ENCODE measurements at places on chromosomes 2 and 18. TPM values are rescaled to one million over a fixed set of nuclear protein-coding genes. Genes with fewer than 3 reads are reported as not detected.

DNA sequence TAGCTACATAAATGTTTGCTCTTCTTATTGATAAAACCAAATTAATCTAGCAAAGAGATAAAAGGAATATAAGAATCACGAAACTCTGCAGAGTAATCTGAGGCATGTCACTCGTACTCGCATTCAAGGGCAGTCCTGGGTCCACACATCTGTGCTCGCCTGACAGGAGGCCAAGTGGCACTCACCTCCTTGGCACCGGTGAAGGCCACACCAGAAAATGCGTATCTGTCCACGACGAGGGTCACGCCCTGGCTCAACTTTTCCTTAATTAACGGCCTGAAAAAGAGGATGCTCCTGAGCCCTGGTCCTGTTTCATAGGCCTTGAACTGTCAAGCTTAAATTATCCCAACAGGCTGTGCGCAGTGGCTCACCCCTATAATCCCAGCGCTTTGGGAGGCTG, 6.6 kb downstream of the DTYMK start:
- peaks cover 10% of the 10 kb centered on the region for H3K4me1 ChIP-seq
- H3K27ac ChIP-seq: no peak overlapping the region
- no peaks in the 10 kb centered on the region for H3K27me3 ChIP-seq
- no peak for DNase-seq
- H3K4me3 ChIP-seq: no peak overlapping the region
- peaks cover 5% of the 10 kb centered on the region for H3K36me3 ChIP-seq

DNA sequence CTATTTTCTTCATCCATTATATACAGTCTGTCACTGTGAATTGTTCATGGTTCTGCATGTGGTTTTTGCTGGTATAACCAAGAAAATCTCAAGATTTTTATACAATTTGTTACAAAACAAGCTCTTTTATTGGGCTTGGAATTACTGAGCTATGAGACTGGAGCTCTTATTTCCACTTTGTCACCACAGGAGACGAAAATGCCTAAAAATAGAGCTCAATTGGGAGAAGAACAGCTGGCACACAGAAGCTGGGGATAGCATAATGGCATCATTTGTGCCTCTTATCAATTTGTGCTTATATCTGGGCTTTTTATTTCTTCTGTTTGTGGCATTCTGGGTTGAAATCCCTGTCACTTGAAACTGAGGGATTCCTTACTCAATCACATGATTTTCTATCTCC, 219.1 kb downstream of the CALCRL start:
- DNase-seq: no peak
- no peaks in the 10 kb centered on the region for H3K27me3 ChIP-seq
- no peaks in the 10 kb centered on the region for H3K4me1 ChIP-seq

- H3K4me1 ChIP-seq: no peaks in the 10 kb centered on the region
- H3K27me3 ChIP-seq: no peaks in the 10 kb centered on the region
- no peak for DNase-seq
- no peak overlapping the region for H3K4me3 ChIP-seq
- no peaks in the 10 kb centered on the region for H3K36me3 ChIP-seq
These were observed 27.8 kb downstream of the MBD5 start for GRCh38 chr2:148048475-148049221.

GRCh38 chr18:57651914-57652313, 30.3 kb upstream of the NARS1 start:
- no peak overlapping the region for H3K27ac ChIP-seq
- peaks cover 14% of the 10 kb centered on the region for H3K4me1 ChIP-seq
- H3K27me3 ChIP-seq: no peaks in the 10 kb centered on the region
- H3K36me3 ChIP-seq: peaks cover 4% of the 10 kb centered on the region

DNA sequence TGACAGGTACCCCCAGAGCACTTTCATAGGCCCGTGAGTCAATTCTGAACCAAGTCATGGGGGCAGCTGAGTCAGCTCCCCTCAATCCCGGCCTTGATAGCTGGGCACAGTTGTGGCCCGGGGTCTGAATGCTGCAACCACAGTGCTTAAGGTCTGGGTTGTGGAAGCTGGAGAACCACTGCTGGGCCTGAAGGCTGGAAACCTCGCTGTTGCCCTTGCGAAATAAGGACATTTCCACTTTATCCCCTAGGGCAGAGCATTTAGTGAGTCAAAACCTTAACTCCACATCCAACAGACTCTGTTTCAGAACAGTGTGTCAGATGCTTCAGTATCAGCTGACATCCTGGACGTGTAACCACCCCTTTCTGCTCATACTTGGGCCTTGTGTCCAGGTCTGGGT, 58.6 kb downstream of the SP110 start:
- H3K4me1 ChIP-seq: no peaks in the 10 kb centered on the region
- H3K4me3 ChIP-seq: no peak overlapping the region
- H3K27ac ChIP-seq: no peak overlapping the region
- DNase-seq: no peak
- H3K27me3 ChIP-seq: no peaks in the 10 kb centered on the region

DNA sequence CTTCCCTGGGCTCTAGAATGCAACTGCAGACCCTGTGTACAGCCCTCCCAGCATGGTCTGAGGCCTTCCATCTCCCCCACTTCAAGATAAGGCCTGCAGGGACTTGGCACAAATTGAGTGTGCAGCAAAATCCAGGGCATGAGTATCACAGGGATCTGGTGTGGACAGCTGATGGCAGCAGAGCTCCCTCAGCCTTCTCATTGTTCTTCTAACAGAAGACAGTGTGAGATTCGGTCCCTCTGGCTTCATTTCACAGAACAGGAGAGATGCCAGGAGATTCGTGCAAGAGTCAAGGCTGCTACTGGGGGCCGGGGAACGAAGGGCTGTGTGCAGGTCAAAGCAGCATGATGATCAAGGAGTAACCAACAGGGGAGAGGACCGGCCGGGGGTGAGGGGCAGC, 85.8 kb downstream of the UXS1 start:
- no peak overlapping the region for H3K27ac ChIP-seq
- H3K36me3 ChIP-seq: no peaks in the 10 kb centered on the region
- H3K4me1 ChIP-seq: peaks cover 18% of the 10 kb centered on the region
- no peaks in the 10 kb centered on the region for H3K27me3 ChIP-seq

DNA sequence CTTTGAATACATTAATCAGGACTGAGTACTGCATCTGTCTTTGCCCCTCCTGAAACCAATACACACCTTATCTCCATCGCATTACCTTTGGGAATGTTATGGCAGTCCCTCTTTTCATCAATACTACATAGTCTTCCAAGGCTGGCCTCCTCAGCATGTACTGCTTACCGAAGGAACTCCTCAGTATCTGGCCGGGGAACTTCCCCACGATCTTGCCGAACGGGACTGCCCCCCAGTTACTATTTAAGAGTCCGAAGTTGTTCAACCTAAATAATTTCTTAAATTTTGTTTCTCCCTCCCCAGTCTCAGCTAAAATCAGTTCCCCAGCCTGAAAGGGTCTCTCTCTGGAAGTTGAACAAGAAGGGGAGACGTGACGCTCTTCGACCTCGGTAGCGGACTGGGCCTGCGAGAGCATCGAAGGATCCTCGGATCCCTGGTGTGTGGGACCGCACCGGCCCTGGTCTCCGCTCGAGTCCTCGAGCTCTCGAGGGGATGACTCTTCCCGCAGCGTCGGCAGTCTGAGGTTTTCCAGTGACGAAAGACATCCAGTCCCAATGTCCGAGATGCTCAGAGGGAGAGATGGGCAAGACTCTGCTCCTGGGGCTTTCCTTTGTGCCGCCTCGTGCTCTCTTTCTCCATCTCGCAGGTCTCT, 489 bp downstream of the TRMT61B start:
- peak overlapping the region; percentile 81 for H3K4me3 ChIP-seq
- H3K27ac ChIP-seq: peak overlapping the region; percentile 85
- H3K27me3 ChIP-seq: no peaks in the 10 kb centered on the region
- peaks cover 17% of the 10 kb centered on the region for H3K4me1 ChIP-seq

GRCh38 chr2:76984359-76984758, 537.8 kb downstream of the LRRTM4 start:
- no peak overlapping the region for H3K4me3 ChIP-seq
- no peaks in the 10 kb centered on the region for H3K36me3 ChIP-seq
- H3K27me3 ChIP-seq: no peaks in the 10 kb centered on the region
- no peaks in the 10 kb centered on the region for H3K4me1 ChIP-seq
- no peak overlapping the region for H3K27ac ChIP-seq

GRCh38 chr18:5693699-5694294, 150.0 kb upstream of the EPB41L3 start:
- H3K4me3 ChIP-seq: no peak overlapping the region
- DNase-seq: no peak
- no peaks in the 10 kb centered on the region for H3K4me1 ChIP-seq
- H3K27ac ChIP-seq: no peak overlapping the region
- no peaks in the 10 kb centered on the region for H3K36me3 ChIP-seq

DNA sequence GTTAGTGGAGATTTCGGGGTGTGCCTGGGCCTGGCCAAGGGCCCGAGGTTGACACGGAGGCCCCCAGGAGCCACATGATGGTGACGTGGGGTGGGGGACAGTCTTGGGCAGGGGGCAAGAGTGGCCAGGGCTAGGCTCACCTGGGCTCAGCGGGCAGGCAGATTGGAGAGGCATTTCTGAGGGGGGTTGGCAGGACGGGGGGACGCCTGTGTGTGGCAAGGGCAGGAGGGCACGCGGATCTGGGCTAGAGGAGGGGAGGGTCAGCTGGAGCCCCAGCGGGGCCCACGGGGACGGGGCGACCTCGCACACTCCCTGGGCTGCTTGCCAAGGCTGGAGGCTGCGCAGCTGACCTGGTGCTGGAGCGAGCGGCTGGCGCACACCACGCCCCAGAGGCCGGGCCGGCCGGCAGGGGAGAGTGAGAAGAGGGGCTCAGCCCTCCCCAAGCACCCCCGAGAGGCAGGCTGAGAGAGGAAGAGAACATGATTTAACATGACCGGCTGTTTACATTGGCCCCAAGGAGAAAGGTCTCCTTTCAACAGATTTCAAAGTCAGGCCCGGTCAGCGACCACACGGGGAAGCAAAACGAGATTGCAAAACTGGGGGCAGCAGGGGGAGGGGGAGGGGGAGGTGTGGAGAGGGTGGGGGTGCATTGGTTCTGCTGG, 38.0 kb upstream of the SNED1 start:
- no peak for DNase-seq
- H3K36me3 ChIP-seq: no peaks in the 10 kb centered on the region
- H3K4me3 ChIP-seq: no peak overlapping the region
- H3K4me1 ChIP-seq: peaks cover 8% of the 10 kb centered on the region

DNA sequence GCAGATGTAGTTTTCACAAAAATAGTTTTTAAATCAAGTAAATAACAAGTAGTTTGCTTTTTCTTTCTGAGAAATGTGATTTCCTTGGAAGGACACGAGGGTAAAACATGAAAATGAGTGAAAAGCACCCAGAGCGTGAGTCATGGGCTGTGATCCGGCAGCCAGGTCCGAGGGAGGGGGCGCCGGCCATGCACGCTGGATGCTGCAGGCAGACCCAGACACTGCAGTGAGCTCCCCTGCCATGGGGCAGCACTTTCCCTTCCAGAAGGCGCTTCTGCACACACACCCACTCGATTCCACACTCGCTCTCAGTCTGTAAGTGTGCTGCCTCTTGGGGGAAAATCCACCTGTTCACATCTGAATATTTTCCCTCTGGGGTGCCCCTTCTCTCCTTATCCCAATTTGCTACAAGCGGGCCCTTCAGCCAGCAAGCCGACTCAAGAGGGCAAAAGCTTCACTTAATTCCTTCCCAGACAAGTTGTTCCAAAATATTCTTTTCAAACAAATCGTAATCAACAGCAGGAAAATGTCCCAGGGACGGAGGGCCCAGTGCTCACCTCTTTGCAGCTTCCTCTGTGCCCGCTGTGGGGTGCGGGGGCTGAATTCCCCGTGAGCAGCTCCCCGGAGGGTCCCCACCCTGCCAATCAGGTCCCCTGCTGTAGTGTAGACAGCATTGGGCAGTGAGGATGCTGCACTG, 87.0 kb upstream of the ID2 start:
- H3K27ac ChIP-seq: no peak overlapping the region
- H3K36me3 ChIP-seq: no peaks in the 10 kb centered on the region
- DNase-seq: no peak
- H3K4me3 ChIP-seq: no peak overlapping the region
- H3K27me3 ChIP-seq: peaks cover 5% of the 10 kb centered on the region
- no peaks in the 10 kb centered on the region for H3K4me1 ChIP-seq

DNA sequence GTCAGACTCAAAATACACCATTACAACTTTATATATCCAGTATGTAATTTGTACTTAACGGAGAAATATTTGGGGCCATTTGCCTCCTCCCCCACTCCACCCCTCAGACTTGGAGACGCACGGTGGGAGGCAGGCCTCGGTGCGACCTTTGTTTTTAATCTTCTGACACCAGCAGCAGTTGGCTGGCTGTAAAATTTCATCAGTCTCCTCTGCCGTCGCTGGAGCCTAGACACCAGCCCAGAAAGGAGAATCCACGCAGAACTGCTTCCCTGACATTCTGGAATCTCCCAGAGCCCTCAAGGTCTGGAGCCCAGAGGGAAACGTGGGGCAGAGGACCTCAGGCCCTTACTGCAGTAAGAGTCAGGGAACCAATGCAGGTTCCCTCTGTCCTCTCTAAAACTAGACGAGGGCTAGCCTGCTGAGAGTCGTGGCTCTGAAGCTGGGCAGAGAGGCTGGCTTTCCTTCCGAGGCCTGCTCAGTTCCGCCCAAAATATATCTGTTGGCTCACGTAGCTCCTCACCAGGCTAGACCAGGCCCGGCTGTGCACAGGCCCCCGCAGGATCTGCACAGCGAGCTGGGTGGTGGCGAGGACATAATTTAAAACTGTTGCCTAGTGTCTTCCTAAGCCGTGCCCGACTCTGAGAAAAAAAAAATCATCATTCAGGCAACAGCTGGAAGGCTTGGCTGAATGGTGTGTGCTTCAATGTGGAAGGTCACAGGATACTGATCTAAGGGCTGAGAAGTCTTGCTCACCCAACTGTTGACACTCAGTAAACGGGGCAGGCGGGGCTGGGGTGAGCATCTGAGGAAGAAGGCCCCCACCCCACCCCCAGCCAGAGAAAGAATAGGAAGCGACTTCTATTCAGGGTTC, 40.4 kb downstream of the EN1 start:
- peaks cover 8% of the 10 kb centered on the region for H3K4me1 ChIP-seq
- H3K4me3 ChIP-seq: no peak overlapping the region

GRCh38 chr18:68972176-68972575, 174.3 kb downstream of the CCDC102B start:
- no peaks in the 10 kb centered on the region for H3K4me1 ChIP-seq
- H3K36me3 ChIP-seq: no peaks in the 10 kb centered on the region
- H3K4me3 ChIP-seq: no peak overlapping the region
- no peak overlapping the region for H3K27ac ChIP-seq
- DNase-seq: no peak
- no peaks in the 10 kb centered on the region for H3K27me3 ChIP-seq

GRCh38 chr18:13120255-13120654, 98.3 kb upstream of the LDLRAD4 start:
- DNase-seq: no peak
- H3K4me3 ChIP-seq: no peak overlapping the region
- no peaks in the 10 kb centered on the region for H3K4me1 ChIP-seq

GRCh38 chr2:80395251-80395650, 90.7 kb upstream of the LRRTM1 start:
- H3K36me3 ChIP-seq: no peaks in the 10 kb centered on the region
- no peaks in the 10 kb centered on the region for H3K27me3 ChIP-seq
- DNase-seq: no peak
- H3K27ac ChIP-seq: no peak overlapping the region
- H3K4me3 ChIP-seq: no peak overlapping the region
- no peaks in the 10 kb centered on the region for H3K4me1 ChIP-seq

- peaks cover 49% of the 10 kb centered on the region for H3K4me1 ChIP-seq
- DNase-seq: no peak
- H3K4me3 ChIP-seq: no peak overlapping the region
- H3K36me3 ChIP-seq: no peaks in the 10 kb centered on the region
- no peak overlapping the region for H3K27ac ChIP-seq
These were observed 1.9 kb upstream of the ZC3H15 start for GRCh38 chr2:186484062-186484735.

Gene LIMS4
- 0.26 TPM for total RNA-seq

Gene ACKR3
- total RNA-seq: 5.9 TPM

Gene GNLY
- total RNA-seq: 3.1 TPM

Gene SPP2
- total RNA-seq: not detected

Gene SERPINB13
- total RNA-seq: 175 TPM

Gene UGT1A3
- total RNA-seq: 3.7 TPM

Gene TUBB8B
- total RNA-seq: not detected

Gene LYG2
- total RNA-seq: not detected

Gene GPR45
- not detected for total RNA-seq

Measured in esophagus squamous epithelium (tissue), 5 donors.